Mesenchymal stem cell (in vitro differentiated cells and primary cell): ENCODE measurements at places on chromosomes 7 and 10.

DNA sequence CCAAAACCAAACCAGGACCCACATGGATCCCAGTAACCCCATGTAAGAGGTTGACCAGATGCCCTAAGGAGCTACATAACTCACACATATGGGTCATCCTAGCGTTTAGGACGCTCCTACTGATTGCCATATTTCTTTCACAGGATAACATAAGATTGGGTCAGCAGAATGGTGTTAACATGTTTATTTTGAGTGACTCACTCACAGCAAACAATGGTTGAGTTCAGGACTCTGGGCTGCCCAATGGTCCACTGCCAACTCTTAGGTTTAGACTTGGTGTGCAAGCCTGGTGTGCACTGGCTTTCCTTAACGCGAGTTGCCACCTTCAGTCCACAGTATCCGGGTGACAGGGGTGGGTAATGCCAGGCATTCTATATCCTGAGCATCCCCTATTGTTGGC, 211.5 kb downstream of the GPAM start:
- no peak for DNase-seq
- H3K27ac ChIP-seq = no peak overlapping the region
- H3K27me3 ChIP-seq = no peaks in the 10 kb centered on the region
- H3K4me3 ChIP-seq = no peak overlapping the region
- no peaks in the 10 kb centered on the region for H3K4me1 ChIP-seq

DNA sequence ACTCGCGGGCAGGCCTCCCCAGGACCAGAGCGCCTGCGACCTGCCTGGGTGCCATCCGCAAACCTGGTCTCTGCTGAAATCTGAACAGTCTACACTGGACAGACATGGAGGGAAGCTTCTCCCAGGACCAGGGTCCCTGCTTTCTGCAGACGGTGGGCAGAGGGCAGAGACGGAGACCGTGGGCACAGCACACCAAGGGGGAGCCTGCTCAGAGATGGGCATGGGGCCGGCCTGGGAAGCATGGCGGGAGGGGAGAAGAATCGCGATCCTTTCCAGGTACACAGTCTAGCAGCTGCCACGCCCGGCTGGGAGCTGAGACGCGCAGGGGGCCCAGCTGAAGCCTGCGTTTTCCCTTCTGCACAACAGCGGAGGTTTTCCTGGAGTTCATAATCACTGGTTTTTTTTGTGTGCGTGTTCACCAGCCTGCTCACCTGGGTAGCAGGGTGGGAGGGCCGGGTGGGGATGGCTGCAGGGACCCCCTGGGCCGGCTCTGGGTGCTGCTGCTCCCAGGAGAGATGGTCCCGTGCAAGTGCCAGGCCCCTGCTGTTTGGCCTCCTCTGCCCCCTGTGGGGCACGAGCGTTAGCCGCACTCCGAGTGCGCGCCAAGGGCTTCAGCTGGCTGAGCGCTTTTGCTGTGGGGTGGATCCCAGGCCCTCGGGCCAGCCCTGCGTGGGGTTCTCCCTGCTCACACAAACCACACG, 448.8 kb downstream of the DNAJB6 start:
- H3K4me1 ChIP-seq = peaks cover 2% of the 10 kb centered on the region
- H3K27me3 ChIP-seq = no peaks in the 10 kb centered on the region
- no peak overlapping the region for H3K4me3 ChIP-seq
- H3K27ac ChIP-seq = no peak overlapping the region

DNA sequence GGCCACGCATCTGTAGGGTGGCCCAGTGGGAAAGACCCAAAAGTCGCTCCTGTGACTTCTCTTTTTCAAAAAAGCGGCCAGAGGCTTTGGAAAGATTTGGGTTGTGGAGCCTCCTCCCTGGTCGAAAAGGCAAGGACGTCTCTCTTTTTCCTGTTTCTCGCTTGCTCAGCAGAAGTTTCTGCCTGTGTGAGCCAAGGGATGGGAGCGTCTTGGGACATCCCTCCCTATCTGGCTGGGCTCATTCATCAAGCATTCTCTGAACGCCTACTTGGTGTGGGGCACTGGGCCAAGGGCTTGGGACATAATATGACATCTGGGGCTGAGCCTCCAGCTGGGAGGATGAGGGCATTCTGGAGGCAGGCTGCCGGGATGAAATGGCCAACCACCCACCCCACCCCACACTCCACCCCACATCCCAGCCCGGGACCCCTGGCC, 120.9 kb downstream of the C10orf105 start:
- no peaks in the 10 kb centered on the region for H3K36me3 ChIP-seq
- H3K4me3 ChIP-seq = peak overlapping the region; percentile 45
- H3K27ac ChIP-seq = no peak overlapping the region
- DNase-seq = no peak
- H3K27me3 ChIP-seq = no peaks in the 10 kb centered on the region
- H3K4me1 ChIP-seq = peaks cover 3% of the 10 kb centered on the region

- no peaks in the 10 kb centered on the region for H3K4me1 ChIP-seq
- no peaks in the 10 kb centered on the region for H3K27me3 ChIP-seq
- H3K4me3 ChIP-seq = no peak overlapping the region
These were observed 546.8 kb downstream of the LRMDA start for GRCh38 chr10:75978213-75978612.

- H3K4me1 ChIP-seq = no peaks in the 10 kb centered on the region
- no peak overlapping the region for H3K27ac ChIP-seq
- no peak for DNase-seq
- no peak overlapping the region for H3K4me3 ChIP-seq
- H3K27me3 ChIP-seq = no peaks in the 10 kb centered on the region
- no peaks in the 10 kb centered on the region for H3K36me3 ChIP-seq
These were observed 104.0 kb downstream of the HOXA1 start for GRCh38 chr7:26991796-26992195.

- no peak overlapping the region for H3K4me3 ChIP-seq
- H3K27ac ChIP-seq = no peak overlapping the region
- no peak for DNase-seq
- no peaks in the 10 kb centered on the region for H3K36me3 ChIP-seq
These were observed 448.6 kb upstream of the NRP1 start for GRCh38 chr10:33783078-33783477.

- DNase-seq = no peak
- H3K27ac ChIP-seq = no peak overlapping the region
- no peaks in the 10 kb centered on the region for H3K36me3 ChIP-seq
These were observed 375.8 kb downstream of the HGF start for GRCh38 chr7:81394029-81394428.

DNA sequence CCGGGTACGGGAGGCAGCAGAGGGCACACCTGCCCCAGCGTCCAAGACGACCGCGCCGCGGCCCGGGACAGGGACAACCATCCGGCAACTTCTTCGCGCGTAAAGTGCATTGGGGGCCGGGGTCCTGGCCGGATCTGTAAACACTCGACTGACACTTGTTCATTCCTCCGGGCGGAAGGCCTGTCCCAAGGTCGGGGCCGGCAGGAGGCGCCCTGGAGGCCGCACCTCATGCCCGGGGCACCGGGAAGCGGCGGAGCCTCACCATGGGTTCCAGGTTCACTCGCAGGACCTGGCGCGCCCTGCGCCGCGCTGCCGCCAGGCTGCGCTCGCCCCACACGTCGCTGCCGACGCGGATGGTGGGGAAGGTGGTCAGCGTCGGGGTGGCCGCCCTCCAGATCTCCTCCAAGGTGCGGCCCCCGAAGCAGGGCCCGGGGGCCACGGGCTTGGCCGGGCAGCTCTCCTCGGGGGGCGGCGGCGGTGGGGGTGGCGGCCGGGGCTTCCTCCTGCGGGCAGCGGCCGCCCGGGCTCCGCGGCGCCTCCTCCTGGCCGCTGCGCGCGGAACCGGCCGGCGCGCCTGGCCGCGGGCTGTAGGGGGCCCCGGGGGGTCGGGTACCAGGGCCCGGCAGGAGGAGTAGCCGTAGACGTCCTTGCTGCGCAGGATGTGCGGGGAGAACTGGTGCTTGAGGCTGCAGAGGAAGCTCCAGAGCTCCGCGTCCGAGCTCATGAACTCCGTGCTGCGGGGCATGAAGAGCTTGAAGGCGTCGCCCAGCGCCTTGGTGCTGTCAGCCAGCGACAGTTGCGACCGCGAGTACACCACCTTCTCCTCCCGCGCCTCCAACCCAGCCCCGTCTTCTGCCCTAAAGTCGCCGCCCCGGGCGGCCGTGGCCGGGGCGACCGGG, 746 bp downstream of the CCDC71L start:
- H3K36me3 ChIP-seq = no peaks in the 10 kb centered on the region
- DNase-seq = peak; percentile 75
- H3K27me3 ChIP-seq = no peaks in the 10 kb centered on the region
- H3K4me3 ChIP-seq = peak overlapping the region; percentile 97

GRCh38 chr7:46569133-46569465, 648.0 kb upstream of the IGFBP3 start:
- peak overlapping the region; percentile 81 for H3K27ac ChIP-seq
- no peaks in the 10 kb centered on the region for H3K27me3 ChIP-seq
- no peaks in the 10 kb centered on the region for H3K36me3 ChIP-seq

GRCh38 chr7:34090816-34091215, 185.5 kb downstream of the BMPER start:
- H3K36me3 ChIP-seq = no peaks in the 10 kb centered on the region
- peak; percentile 17 for DNase-seq
- no peak overlapping the region for H3K27ac ChIP-seq
- H3K4me3 ChIP-seq = no peak overlapping the region

GRCh38 chr10:1333981-1334380, 277.8 kb downstream of the WDR37 start:
- no peaks in the 10 kb centered on the region for H3K27me3 ChIP-seq
- H3K4me3 ChIP-seq = no peak overlapping the region
- H3K4me1 ChIP-seq = no peaks in the 10 kb centered on the region
- no peak for DNase-seq
- H3K27ac ChIP-seq = no peak overlapping the region

- peaks cover 9% of the 10 kb centered on the region for H3K4me1 ChIP-seq
- peak within 1 kb of the TSS; percentile 84 for H3K4me3 ChIP-seq
- H3K27me3 ChIP-seq = no peaks in the 10 kb centered on the region
- DNase-seq = peak; percentile 71
- no peaks in the 10 kb centered on the region for H3K36me3 ChIP-seq
These were observed at the start of gene PIP4K2A for GRCh38 chr10:22714479-22715289. TSS of gene PIP4K2A (minus strand) at chr10:22714578. CDS start at chr10:22714326, 252 bp downstream.

GRCh38 chr10:7412237-7412927, 1.5 kb upstream of the SFMBT2 start:
- peaks cover 67% of the 10 kb centered on the region for H3K27me3 ChIP-seq
- peaks cover 36% of the 10 kb centered on the region for H3K4me1 ChIP-seq
- H3K4me3 ChIP-seq = no peak overlapping the region
- H3K27ac ChIP-seq = no peak overlapping the region

GRCh38 chr10:31152421-31153135, 120.9 kb upstream of the ZNF438 start:
- H3K27ac ChIP-seq = no peak overlapping the region
- H3K27me3 ChIP-seq = no peaks in the 10 kb centered on the region
- DNase-seq = no peak
- H3K4me3 ChIP-seq = no peak overlapping the region

- H3K27ac ChIP-seq = no peak overlapping the region
- DNase-seq = no peak
- H3K27me3 ChIP-seq = no peaks in the 10 kb centered on the region
- no peak overlapping the region for H3K4me3 ChIP-seq
- no peaks in the 10 kb centered on the region for H3K36me3 ChIP-seq
These were observed 26.2 kb upstream of the BMPR1A start for GRCh38 chr10:86730227-86730626.

GRCh38 chr7:144513334-144513733, 109.8 kb upstream of the NOBOX start:
- H3K4me3 ChIP-seq = no peak overlapping the region
- no peaks in the 10 kb centered on the region for H3K4me1 ChIP-seq
- no peak overlapping the region for H3K27ac ChIP-seq
- no peaks in the 10 kb centered on the region for H3K36me3 ChIP-seq
- DNase-seq = no peak
- no peaks in the 10 kb centered on the region for H3K27me3 ChIP-seq

- no peak overlapping the region for H3K27ac ChIP-seq
- no peaks in the 10 kb centered on the region for H3K27me3 ChIP-seq
- no peak overlapping the region for H3K4me3 ChIP-seq
- DNase-seq = peak; percentile 10
These were observed 115.7 kb downstream of the MTPAP start for GRCh38 chr10:30233186-30233959.

- H3K27ac ChIP-seq = no peak overlapping the region
- H3K27me3 ChIP-seq = no peaks in the 10 kb centered on the region
- no peak for DNase-seq
- no peaks in the 10 kb centered on the region for H3K4me1 ChIP-seq
- H3K4me3 ChIP-seq = no peak overlapping the region
These were observed 145.6 kb downstream of the EXOC4 start for GRCh38 chr7:133398506-133398905.

GRCh38 chr7:50295133-50295532, 9.4 kb upstream of the IKZF1 start:
- peaks cover 15% of the 10 kb centered on the region for H3K27me3 ChIP-seq
- H3K4me1 ChIP-seq = no peaks in the 10 kb centered on the region
